ENCODE measurements at places on chromosomes 4 and X.

GRCh38 chr4:23747281-23747735 is 142.5 kb downstream of the PPARGC1A start:
- no peak for DNase-seq

- DNase-seq = no peak
Measured at GRCh38 chr4:124070688-124071484, 641.6 kb downstream of the ANKRD50 start.

DNA sequence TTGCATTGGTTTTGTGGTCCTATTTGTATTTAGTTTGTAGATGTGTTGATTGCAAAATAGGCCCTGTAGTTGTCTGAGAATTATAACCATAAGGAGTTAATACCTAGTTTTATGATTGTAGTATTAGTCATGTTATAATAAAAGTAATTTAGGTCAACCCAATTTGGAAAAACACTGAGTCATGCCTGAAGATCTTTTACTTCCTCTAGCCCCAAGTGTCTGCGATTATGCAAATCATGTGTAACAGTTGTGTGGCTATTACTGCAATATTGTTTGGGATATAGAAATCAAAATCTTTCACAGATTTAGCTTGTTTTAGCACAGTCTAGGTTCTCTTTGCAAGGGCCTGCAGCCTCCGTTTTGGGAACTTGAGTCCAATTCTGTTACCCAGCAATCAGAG is 12.6 kb downstream of the SRD5A3 start:
- peak; percentile 15 for DNase-seq

DNA sequence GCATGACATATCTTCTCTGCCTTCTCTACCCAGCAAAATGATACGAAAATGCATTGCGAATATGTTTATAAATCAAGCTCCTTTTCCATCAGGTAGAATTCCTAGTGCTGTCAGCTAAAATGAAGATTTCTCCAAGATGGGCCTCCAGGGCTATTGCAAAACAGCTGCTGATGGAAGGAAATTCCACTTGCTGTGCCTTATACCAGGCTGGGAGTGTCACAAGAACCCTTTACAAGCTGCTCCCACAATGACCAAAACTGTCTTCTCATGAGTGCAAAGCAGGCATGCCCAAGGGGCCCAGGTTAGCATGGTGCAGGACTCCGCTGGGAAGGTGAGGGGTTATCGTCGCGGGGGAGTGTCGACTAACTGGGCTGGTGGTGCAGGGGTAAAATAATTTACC is 8.7 kb downstream of the HNRNPH2 start:
- no peak for DNase-seq

DNA sequence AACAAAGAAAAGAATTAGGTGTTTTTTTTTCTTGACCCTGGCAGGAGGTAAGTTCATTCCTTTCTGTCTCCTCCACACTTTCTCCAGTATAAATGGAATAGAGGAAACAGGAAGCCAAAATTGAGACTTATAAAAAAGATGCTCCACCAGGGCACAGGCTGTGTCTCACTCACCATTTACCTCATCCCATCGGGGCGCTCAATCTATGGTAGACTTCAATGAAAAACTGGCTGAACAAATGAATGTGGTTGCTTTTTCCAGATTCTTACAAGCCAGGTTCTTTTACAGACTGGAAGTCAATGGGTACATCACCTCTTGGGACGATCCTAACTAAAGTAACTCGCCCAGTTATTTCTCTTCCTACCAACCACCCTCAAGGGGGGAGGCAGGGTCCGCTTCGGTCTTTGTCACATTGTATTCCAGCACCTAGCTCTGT is 685 bp downstream of the COMMD8 start:
- peak; percentile 73 for DNase-seq

DNA sequence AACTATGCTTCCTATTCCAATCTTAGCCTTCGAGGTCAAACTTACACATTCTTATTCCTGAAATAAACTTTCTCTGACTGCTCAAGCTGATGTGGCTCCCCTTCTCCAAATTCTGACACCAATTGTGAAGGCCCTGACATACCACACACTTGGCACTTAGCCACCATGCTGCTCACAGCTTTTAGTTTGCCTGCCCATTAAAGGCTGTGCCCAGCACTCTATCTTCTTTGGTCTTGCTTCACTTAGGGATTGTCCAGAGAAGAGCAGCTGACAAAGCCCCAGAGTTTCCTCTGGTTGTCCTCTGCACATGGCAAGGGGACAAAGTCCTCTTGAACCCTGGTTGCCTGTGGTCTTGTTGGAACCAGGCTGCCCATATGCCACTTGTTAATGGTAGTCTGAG is 126.1 kb downstream of the ARHGEF9 start:
- DNase-seq = no peak

All from DMS53 (cell line).